ENCODE measurements at places on chromosomes 2 and 18.

DNA sequence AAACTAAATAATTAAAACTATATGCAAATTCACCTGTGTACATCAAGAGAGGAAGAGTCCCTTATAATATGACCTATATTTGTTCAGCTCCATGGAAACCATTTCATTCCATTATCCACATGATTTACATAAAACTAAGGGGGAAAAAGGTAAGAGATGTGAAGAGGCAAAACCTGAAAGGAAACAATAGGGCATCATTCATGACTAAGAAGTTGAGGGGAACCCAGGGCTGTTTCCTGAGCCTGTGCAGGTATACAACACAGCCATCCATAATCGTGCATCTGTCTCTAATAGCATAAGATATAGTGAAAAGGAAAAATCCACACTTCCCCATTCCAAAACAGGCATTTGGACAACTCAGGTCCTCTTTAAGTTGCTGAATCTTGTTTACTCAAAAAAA, 151.3 kb downstream of the NR4A2 start:
- DNase-seq = no peak

DNA sequence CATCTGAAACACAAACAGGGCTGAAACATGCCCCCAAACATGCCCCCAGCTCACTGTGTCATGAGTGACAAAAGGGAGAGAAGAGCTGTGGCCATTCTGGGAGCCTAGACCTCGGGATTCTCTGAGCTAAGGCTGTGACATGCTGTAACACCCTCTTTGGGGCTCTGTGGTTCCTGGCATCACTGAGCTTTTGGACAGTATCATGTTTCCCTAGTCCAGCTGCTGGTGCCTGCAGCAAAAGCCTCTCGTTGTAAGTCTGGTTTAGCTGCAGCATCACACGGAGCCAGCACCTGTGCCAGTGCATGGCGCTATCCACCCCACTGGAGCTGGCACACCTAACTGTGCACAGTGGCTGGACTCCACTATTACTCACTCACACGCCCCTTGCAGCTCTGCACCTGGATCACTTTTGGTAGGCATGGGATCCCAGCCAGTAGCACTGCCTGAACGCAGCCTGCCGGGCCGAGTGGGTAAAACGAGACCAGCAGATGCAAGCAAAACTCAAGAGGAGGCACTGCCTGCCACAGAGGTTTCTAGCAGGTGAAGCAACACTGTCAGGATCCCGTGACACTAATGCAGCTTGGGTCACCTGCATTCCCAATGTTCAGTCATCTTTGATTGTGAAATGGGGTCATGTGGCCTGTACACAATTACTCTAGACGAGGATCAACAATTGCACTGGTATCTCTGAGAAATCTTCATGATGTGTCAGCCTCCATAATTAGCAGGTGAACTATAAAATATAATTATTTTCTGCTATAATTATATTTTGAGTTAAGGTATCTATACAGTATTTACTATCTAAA, 547.2 kb downstream of the ZNF804A start:
- no peak for DNase-seq

DNA sequence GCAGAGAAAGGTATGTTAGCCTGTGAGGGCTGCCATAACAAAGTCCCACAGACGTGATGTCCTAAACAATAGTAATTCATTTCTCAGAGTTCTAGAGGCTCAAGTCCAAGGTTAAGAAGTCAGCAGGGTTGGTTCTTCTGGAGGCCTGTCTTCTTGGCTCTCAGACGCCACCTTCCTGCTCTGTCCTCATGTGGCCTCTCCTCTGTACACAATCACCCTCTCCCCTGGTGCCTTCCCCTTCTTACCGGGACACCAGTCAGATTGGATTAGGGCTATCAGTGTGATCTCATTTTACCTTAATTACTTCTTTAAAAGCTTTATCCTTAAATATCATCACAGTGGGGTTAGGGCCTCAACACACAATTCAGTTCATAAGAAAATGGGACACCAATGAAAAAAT, 860.5 kb downstream of the RNF144A start:
- no peak for DNase-seq

GRCh38 chr18:641224-641623, 16.2 kb upstream of the TYMS start:
- no peak for DNase-seq

- no peak for DNase-seq
Observed at GRCh38 chr2:119384971-119385370, 18.2 kb downstream of the DBI start.

- DNase-seq = no peak
Observed at GRCh38 chr2:164766216-164766953, 75.2 kb downstream of the COBLL1 start.

- DNase-seq = peak; percentile 44
Observed at GRCh38 chr2:64291181-64291580, 147.0 kb upstream of the PELI1 start.

- DNase-seq = no peak
Observed at GRCh38 chr2:201956361-201956760, 77.3 kb upstream of the FZD7 start.

DNA sequence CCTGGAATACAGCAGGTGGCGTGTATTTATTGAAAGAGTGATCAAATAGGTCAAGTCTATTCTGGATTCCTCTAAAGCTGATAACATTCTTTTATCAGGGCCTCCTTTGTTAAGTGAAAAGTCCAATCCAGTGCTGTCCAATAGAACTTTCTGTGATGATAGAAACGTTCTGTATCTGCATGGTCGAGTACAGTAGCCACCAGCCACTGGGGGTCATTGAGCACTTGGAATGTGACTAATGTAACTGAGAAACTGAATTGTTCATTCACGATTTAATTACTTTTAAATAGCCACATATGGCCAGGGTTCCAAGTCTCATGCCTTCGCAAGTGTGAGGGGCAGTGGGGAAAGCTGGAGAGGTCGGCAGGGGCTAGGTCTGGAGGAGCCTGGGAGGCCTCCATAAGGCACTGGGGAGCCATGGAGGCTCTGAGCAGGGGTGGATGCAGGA, 20.5 kb downstream of the SH2D6 start:
- DNase-seq = no peak

DNA sequence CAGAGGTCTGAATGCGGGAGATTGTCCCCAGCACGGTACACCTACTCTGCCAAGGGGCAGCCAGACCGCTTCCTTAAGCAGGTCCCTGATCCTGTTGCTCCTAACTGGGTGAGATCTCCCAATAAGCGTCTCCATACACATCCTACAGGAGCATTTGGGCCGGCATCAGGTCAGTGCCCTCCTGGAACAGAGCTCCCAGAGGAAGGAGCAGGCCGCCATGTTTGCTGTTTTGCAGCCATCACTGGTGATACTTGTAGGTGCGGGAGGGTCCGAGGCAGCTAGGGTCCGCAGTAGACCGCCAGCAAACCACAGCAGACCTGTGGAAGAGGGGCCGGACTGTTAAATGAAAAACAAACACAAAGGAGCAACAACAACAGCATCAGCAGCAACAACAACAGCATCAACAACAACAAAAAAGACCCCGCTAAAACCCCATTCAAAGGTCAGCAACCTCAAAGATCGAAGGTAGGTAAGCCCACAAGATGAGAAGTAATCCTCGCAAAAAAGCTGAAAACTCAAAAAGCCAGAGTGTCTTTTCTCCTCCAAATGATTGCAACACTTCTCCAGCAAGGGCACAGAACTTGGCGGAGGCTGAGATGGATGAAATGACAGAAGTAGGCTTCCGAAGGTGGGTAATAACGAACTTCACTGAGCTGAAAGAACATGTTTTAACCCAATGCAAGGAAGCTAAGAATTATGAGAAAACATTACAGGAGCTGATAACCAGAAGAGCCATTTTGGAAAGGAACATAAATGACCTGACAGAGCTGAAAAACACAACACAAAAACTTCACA, 79.0 kb upstream of the CDH7 start:
- DNase-seq = no peak

GRCh38 chr2:230234122-230234722, 8.7 kb downstream of the SP140 start:
- DNase-seq = no peak

DNA sequence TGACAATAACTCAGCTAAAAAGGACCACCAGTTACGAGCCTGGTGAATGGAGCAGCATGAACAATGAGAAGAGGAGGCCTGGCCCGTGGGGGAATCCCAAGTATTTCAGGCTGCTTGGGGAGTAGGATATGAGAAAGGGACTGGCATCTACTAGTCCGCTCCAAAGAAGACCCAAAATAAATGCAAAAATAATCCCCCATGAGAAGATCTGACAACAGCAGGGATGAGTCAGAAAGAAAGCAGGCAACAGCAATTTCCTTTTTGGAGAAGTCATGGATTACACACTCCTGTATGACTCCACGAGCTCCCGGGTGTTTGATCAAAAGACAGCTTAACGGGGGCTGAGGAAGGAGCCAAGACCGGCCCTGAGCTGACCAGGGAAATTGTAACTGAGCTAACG, 111.4 kb downstream of the SOX11 start:
- no peak for DNase-seq

DNA sequence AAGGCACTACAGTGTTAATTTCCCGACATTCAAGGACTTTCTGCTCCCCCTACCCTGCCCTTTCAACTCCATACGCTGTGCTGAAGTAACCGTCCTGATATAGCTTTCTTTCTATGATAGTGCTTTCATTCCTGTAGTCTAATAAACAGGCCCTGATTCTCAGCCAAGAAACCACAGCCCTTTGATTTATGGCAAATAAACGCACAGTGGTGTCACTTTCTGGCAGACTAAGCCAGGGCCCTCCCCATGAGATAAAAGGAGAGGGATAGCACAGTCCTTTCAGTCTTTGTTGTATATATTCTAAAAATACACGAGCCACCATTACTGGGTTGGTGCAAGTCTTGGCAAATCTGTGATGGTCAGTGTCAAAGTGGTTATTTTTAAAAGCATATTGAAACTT, 291.2 kb downstream of the ALPK2 start:
- DNase-seq = no peak

DNA sequence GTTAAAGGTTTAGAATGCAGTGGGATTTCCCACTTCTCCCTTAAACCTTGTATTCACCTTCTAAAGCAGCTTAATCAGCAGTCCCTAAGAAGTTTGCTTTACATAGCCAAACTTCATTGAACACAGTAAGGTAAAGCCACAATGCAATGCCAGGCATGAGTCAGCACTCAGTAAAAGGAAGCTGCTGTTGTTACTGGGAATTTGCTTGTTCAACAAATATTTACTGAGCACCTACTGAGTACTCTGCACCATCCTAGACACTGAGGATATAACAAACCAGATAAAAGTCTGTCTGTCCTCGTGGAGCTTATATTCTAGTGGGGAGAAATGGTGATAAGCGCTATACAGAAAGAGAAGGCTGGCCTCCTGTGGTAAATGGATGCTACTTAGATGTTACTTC, 162.7 kb downstream of the PKP4 start:
- DNase-seq = no peak

DNA sequence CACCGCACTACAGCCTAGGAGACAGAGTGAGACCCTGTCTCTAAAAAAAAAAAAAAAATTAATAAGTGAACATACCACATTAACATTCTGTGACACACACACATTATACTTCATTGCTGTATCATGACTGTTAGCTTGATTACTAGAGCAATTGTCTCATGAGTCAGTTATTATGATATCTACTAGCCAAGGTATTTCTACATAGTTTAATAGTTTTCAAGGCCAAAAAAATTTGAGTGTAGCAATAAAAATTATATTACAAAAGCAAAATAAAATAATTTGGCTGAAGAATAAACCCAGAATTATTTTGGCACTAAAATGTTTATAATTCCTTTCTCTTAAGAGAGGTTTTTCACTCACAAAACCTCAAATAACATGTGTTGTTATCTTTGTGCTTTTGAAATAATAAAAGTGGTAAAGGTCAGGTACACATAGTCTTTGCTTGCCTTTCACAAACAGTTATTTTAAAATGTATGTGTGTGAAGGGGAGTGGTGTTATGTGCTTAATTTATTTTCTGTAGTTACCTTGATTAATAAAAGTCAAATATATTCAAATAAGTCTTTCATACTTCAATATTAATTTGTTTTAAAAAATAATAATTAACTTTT, 136.9 kb upstream of the SPOPL start:
- DNase-seq = no peak

- no peak for DNase-seq
Observed at GRCh38 chr18:75322206-75322605, 105.3 kb downstream of the SMIM21 start.

GRCh38 chr2:33526132-33526531, 49.7 kb downstream of the RASGRP3 start:
- DNase-seq = no peak

DNA sequence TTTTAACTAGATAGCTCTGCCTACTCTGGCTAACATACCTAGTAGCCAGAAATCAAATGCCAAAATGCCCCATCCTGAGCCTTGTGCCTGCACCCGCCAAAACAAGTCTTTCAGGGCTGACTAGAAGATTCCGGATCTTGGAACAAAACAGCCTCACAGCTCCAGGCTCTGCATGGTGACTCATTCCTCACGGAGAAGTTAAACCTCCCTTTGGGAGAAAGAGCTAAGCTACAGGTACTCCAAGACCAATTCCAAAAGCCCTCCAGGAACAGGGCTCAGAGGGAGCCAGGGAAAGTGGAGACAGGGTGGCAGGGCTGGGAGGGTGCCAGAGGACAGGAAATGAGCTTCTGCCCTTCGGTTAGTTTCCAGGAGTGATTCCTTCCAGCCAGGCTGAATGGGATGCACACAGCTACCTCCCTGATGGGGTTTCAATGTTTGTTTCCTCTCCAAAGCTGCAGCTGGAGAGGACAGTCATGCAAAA, 295.6 kb downstream of the TNS1 start:
- DNase-seq = no peak

- no peak for DNase-seq
Observed at GRCh38 chr2:10977003-10977402, 65.3 kb downstream of the KCNF1 start.

GRCh38 chr2:103327386-103327785, 565.6 kb downstream of the TMEM182 start:
- DNase-seq = no peak

GRCh38 chr2:12606472-12607000, 110.2 kb upstream of the TRIB2 start:
- DNase-seq = no peak

GRCh38 chr2:165897726-165898125, 55.9 kb downstream of the TTC21B start:
- no peak for DNase-seq

DNA sequence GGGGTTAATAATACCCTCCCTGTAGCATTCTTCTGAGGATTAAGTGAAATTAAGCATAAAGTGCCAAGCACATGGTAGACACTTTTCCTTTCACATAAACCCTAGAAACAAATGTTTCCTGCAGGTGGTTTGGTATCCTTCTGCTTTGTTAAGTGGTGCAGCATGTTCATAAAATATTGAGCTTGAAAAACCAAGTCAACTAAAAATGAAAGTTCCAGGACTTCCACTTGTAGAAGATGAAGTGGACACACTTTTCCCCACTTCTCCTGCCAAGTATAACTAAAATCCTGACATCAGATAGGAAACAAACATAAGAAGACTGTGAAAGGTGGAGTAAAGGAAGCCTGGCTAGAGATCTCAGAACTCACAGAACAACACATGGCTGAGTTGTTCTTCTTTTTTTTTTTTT, 90.5 kb downstream of the COLEC12 start:
- DNase-seq = no peak

DNA sequence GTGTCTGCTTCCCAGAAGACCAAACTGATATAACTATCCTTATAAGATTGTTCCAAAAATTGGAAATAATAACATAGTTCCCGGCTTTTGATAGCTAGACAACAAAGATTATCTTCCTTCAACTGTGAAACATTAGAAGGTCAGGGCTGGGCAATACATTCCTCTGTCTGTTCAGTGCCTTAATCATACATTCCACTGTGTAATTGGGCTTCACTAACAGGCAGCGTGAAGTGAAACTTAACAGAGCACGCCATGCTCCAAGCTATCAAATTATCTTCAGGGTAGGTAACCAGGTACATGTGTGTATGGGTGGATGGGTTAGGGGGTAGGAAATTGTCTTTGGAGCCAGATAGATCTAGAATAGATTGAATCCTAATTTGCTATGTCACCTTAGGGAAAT, 23.5 kb upstream of the ARL5A start:
- DNase-seq = peak; percentile 56
